ENCODE measurements at places on chromosomes 11 and 22.

DNA sequence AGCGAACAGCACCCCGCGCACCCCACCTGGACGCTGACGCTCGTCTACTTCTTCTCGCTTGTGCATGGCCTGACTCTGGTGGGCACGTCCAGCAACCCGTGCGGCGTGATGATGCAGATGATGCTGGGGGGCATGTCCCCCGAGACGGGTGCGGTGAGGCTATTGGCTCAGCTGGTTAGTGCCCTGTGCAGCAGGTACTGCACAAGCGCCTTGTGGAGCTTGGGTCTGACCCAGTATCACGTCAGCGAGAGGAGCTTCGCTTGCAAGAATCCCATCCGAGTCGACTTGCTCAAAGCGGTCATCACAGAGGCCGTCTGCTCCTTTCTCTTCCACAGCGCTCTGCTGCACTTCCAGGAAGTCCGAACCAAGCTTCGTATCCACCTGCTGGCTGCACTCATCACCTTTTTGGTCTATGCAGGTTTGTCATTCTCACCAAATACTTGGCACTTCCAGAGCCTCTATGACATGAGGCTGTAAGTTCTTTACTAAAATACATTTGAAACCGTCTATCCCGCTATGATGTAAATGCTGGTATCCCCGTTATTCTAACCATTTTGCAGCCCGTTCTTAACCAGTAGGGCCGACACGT, 535 bp downstream of the AQP11 start:
- no peak for DNase-seq

GRCh38 chr11:113016905-113017304, 55.7 kb downstream of the NCAM1 start:
- DNase-seq = no peak

GRCh38 chr11:118046964-118047700, 29.7 kb upstream of the TMPRSS4 start:
- DNase-seq = no peak

GRCh38 chr11:86067009-86067850, 1.7 kb downstream of the PICALM start:
- no peak for DNase-seq

DNA sequence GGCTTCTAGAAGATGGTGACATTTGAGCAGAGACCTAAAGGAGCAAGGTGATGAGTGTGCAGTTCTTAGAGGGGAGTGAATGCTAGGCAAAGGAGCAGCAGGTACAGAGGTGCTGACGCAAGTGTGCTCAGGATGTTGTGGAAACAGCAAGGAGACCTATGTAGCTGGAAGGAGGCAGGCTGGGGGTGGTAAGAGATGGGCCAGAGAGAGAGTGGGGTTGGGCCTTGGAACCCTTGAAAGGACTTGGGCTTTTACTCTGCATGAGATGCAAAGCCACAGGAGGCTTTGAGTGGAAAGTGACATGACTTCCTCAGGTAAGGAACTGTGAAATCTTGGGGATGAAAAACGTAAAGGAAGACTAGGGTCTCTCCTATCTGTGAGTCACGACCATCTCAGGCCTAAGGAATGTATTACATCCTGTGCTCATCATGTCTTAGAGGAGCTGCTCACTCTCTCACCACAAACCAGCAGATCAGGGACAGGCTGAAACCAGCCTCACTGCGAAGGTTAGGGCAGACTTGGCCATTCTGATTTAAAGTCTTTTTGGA, 65.4 kb downstream of the MICAL2 start:
- no peak for DNase-seq

DNA sequence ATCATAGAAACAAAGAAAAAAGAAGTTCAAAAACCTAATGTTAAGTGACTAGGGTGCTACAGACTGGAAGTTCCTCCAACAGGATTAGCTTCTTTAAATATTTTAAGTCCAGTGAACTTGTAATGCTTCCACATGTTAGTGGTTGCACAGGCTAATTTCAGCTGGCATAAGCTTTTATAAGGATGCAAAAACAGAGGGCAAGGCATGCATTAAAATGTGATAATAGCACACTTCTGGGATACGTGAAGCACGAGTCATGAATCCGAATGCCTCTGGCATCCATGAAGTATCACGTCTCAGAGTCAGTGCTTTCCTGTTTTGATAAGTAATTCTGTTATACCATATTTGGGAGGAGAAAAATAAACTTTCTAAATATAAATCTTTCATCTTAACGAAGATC, 106.8 kb downstream of the DCDC1 start:
- no peak for DNase-seq

DNA sequence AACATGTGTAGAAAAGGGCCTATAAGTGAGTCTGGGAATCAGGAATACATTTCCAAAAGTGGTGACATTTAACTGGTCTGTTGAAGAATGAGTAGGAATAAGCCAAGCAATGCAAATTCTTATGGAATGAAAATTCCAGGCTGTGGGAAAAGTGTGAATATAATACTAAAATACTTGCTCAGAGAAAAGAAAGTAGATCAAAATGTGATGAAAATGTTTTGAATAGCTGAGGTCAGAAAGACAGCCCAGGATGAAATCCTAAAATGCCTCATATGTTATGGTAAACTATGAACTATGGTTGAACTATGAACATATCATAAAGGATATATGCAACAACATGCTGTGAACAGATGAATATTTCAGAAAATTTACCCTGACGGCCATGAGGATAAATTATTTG, 688.3 kb upstream of the FAT3 start:
- no peak for DNase-seq

- DNase-seq = peak; percentile 75
Observed at GRCh38 chr11:67437082-67437808, at the start of gene PTPRCAP. Gene PTPRCAP, minus strand, starts transcription at chr11:67437682. Its CDS starts 63 bp downstream, at chr11:67437619.

DNA sequence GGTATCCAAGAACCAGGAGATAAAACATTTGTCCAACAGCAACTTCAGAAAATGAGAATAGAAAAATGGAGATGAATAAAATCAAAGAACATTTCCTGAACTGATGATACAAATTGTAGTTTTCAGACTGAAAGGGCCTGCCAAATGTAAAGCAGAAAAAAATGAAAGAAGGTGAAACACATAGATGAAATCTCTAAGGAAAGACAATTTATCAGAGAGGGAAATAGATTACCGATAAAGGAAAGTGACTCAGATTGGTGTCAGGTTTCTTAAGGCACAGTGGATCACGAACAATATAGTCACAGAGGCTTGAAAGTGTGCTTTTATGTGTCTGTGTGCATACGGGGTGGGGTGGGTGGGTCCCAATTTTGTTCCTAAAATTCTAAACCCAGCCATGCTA, 4.1 kb upstream of the STT3A start:
- DNase-seq = no peak

GRCh38 chr11:57473285-57473841, 13.0 kb downstream of the RTN4RL2 start:
- DNase-seq = no peak

GRCh38 chr11:117618302-117618981, 178.6 kb downstream of the DSCAML1 start:
- DNase-seq = no peak

DNA sequence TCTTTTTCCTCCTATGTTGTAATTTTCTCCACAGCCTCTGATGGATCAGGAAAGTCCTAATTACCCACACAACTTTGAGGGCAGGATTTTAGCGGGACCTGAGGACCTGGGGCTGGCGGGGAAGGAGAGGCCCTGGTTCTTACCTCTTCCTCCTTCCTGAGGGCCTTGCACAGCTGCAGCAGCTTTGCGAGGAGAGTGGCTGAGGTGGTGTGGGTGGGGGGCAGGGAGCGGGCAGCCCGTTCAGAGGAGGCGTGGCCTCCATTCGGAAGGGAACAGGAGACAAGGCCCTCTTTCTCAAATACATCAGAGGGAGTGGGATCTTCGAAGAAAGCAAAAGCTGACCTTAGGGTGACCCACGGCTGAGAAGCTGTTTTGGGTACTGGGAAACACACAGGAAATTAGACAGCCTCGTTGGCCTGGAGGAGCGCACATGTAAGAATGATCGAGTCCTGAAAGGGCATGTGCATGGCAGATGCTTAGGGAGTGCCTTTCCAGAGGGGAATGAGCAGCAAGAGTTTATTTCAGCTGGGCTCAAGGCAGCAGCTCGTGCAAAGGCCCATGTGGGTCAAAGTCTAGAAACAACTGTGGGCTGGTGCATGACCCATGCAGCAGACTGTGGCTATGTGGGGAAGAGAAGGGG, 76.6 kb upstream of the NARS2 start:
- DNase-seq = no peak

DNA sequence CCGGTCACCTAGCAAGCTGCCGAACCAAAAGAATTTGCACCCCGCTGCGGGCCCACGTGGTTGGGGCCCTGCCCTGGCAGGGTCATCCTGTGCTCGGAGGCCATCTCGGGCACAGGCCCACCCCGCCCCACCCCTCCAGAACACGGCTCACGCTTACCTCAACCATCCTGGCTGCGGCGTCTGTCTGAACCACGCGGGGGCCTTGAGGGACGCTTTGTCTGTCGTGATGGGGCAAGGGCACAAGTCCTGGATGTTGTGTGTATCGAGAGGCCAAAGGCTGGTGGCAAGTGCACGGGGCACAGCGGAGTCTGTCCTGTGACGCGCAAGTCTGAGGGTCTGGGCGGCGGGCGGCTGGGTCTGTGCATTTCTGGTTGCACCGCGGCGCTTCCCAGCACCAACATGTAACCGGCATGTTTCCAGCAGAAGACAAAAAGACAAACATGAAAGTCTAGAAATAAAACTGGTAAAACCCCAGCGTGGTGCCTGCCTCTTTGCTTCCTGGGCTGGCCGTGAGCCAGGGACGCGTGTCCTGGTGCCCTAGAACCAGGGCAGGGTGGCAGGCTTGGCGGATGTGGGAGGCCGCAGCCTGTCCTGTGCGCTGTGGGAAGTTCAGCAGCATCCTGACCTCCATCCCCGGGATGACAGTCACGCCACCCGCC, 13.2 kb downstream of the CCND1 start:
- DNase-seq = no peak

DNA sequence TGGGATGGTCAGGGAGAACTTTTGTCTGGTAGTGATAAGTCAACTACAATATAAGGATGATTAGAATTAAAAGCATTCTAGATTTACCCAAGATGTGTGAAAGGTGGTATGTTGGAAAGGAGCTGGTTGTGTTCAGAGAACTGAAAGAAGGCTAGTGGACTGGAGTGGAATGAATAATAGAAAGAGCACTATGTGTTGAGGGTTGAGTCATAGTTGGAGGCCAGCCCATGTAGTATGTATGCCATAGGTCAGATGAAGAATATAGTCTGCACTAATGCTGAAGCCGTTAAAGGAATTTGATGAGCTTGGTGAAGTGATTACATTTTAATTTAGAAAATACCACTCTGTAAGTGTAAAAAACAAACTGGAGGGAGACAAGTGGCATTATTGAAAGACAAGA, 514.1 kb downstream of the CNTN5 start:
- DNase-seq = no peak

- DNase-seq = no peak
Observed at GRCh38 chr22:36358533-36359469, 29.0 kb downstream of the MYH9 start.

DNA sequence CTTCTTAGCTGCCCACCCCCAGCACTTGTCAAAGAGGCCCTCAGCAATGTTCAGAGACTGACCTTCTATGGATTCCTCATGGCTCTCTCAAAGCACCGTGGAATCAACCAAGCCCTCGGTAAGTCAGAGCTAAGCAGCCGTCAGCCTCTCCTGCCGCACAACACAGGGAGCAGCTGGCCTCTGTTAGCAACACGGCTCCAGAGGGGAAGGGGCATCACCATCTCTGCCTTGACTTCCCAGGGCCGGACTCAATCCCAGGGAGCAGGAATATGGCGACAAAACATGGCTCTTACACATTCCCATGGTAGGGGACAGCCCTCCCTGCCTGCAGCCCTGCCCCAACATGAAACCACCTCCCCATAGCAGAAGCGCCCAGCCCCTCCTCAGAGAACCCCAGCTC, 18.9 kb downstream of the ARFGAP2 start:
- no peak for DNase-seq

- DNase-seq = no peak
Observed at GRCh38 chr11:93166194-93166593, 31.6 kb downstream of the SLC36A4 start.

DNA sequence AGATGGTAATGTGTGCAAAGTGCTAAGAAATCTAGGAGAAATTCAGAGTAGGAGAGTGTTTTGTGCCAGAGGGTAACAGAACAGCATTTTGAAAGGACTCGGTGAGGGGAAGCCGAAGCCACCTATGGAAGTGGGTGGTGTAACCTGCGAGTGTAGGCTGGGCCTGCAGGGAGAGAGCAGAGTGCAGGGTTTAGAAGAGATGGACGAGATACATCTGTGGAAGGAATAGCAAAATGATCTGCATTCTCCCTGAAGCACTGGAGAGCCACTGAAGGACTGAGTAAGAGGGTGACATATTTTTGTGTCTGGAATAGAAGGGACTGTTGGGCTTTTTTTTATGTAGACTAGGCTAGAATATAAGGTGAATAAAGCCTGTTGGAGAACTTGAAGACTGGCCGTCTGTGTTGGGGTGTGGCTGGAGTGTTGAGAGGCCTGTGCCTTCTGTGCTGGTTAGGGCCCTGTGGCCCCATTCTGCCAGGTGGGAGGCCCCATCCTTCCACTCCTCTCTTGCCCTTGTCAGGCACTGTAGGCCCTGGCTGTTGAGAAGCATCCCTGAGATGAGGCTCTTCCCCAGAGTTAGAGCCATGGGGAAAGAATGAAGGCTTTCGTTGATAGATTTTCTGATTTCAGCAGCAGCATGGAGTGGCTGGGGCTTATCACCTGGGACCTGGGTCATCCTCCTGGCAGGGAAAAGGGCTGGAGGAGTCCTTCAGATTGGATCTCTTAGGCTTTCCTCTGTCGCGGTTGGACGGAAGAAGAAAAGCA, 102.2 kb downstream of the ZBTB16 start:
- DNase-seq = no peak

DNA sequence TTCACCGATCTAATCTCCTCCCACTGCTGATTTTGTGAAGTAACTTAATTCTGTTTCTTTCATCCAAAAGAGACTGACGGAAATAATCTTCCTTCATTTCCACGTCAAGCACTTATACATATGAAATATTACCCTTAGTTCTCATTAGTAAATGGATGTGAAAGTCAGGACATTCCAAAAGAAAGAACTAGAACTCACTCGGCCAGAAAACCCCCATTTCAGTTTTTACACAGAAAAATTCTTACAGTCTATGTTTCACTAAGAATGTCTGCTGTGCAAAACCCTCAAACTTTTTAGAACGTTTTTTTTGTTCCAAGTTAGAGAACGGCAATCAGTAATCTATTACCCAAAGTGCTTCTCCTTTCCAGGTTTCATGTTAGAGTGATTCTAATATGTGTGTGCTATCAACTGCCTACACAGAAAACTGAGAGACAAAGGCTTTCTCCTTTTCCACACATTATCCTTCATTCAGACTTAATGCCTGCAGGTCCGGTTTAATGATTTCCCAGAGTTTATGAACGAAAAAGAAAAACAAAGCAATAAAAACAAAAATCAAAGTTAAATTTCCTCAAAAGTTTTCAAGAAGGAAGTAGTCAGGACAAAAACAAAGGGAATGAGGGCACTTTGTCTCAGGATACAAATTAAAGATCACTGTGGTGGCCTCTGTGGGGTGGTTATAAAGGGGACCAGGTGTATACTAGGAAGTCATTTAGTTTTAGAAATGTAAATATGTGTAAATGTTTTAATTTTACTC, 11.3 kb upstream of the SESN3 start:
- no peak for DNase-seq

GRCh38 chr22:25749420-25750169, 7.6 kb downstream of the MYO18B start:
- DNase-seq = no peak
